ENCODE measurements at places on chromosomes 5 and 9. TPM values are rescaled to one million over a fixed set of nuclear protein-coding genes. Genes with fewer than 3 reads are reported as not detected.

DNA sequence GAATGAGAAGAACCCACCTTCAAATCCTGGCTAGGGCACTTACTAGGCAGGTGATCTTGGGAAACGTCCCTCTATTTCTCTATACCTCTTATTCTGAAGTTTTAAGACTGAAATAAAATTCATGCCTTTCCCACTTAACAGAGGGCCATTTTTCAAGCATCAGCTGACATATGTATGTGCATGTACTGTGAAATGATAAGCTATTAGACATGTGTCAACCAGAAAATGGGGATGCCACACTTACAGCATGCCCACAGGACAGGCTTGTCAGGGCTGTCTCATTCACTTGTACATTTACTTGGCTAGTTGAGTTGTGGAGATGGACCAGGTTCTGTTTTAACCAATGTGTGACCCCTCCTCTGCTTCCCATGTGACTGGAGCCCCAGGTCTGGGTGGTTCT, 78.5 kb downstream of the C9orf152 start:
- peaks cover 10% of the 10 kb centered on the region for H3K4me1 ChIP-seq
- no peak overlapping the region for H3K4me3 ChIP-seq
- no peak overlapping the region for H3K27ac ChIP-seq
- no peaks in the 10 kb centered on the region for H3K27me3 ChIP-seq
- DNase-seq: no peak
- H3K36me3 ChIP-seq: no peaks in the 10 kb centered on the region

- DNase-seq: no peak
- H3K27me3 ChIP-seq: no peaks in the 10 kb centered on the region
- no peaks in the 10 kb centered on the region for H3K36me3 ChIP-seq
- H3K4me1 ChIP-seq: no peaks in the 10 kb centered on the region
- peak overlapping the region; percentile 53 for H3K4me3 ChIP-seq
Measured at GRCh38 chr9:127395497-127396252, 1.3 kb upstream of the SLC2A8 start.

GRCh38 chr9:18452276-18452675, 21.7 kb upstream of the ADAMTSL1 start:
- no peaks in the 10 kb centered on the region for H3K4me1 ChIP-seq
- DNase-seq: no peak
- no peak overlapping the region for H3K4me3 ChIP-seq
- H3K27ac ChIP-seq: no peak overlapping the region

DNA sequence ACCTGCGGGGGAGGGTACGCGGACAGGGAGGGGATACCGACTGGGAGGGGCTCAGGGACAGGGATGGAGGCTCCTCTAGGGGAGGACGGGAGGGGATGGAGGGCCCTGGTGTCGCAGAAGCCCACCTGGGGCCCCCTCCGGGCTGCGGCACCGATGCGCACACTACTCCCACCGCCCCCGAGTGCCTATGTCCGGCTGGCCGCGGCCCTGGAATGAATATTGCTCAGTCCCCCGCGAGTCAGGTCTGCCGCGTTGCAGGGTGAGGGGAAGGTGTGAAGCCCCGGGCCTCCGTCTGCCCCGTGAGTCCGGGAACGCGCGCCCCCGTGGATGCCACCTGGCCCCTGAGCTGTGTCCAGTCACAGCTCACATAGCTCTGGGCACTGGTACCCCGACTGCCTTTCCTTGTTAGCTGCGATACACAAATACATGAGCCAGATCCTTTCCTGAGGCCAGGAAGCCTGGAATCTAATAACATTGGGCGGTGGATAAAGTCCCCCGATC, 44.5 kb upstream of the PRSS3 start:
- no peak for DNase-seq
- no peaks in the 10 kb centered on the region for H3K36me3 ChIP-seq
- no peaks in the 10 kb centered on the region for H3K4me1 ChIP-seq
- H3K4me3 ChIP-seq: no peak overlapping the region

DNA sequence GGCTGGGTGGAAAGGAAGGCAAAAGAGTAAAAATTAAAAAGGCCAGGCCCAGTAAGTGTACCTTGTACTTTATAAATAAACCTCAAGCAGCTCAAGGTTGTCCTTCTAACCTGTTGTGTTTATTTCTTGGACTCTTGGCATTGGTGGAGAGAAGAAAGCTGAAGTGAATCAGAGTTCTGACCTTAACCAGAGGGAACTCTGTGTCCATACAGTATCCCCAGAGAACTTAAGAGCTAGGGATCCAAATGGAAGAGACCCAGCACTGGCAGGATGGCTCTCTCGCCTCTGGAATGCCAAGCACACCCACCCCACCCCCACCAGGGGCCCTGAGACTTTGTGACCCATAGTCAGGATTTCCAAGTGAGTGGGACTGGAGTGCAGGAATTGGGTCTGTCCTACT, 14.2 kb downstream of the NUDT2 start:
- H3K4me3 ChIP-seq: no peak overlapping the region
- peak overlapping the region; percentile 89 for H3K27ac ChIP-seq
- H3K36me3 ChIP-seq: no peaks in the 10 kb centered on the region
- no peak for DNase-seq

DNA sequence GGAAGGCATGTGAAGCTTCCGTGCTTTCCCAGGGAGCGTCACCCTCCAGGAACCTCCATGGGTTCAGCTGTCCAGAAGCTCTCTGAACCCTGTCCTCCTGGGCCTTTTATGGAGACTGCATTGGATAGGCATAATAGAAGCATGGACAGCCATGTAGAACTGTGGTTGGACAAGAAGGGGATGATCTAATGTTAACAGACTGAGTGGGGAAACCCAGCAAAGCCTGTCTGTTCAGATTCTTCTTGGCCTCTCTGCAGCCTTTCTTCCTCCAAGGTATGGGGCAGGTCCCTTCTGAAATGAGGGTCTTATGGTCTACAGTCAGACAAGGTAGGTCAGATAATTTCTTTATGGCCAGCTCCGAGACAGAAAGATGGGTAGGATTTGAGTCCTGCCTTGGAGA, 59.1 kb upstream of the CTNNA1 start:
- no peak overlapping the region for H3K4me3 ChIP-seq
- H3K27ac ChIP-seq: no peak overlapping the region
- no peaks in the 10 kb centered on the region for H3K27me3 ChIP-seq

DNA sequence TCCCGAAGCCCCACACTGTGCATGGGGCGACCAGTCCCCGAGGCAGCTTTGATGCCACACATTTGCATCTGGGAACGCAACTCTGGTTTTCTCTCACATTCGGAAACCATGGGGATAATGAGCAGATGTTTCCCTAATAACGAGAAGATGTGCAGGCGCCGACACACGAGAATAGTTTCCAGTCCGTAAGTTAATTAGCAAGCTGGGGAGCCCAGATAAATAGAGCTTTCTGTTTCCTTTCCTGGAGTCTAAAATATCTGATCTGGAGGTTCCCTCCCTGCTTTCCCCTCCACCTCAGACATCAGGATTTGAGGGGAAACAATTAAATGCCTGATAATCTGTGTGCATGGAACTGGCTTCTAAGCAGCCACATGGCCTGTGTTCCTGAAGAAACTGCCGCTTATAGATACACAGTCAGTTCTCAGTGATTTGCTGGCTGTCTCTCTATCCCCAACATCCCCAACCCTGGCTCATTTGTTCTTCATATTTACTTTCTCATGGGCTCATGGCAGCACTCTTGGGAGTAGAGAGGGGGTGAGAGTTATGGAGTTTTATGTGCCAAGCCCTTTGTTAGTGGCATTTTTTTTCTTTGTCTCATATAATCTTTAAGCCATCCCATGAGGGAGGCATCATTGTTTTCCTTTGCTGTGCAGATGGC, 62.8 kb downstream of the PDZD2 start:
- no peak for DNase-seq
- no peak overlapping the region for H3K4me3 ChIP-seq
- no peak overlapping the region for H3K27ac ChIP-seq
- no peaks in the 10 kb centered on the region for H3K27me3 ChIP-seq

DNA sequence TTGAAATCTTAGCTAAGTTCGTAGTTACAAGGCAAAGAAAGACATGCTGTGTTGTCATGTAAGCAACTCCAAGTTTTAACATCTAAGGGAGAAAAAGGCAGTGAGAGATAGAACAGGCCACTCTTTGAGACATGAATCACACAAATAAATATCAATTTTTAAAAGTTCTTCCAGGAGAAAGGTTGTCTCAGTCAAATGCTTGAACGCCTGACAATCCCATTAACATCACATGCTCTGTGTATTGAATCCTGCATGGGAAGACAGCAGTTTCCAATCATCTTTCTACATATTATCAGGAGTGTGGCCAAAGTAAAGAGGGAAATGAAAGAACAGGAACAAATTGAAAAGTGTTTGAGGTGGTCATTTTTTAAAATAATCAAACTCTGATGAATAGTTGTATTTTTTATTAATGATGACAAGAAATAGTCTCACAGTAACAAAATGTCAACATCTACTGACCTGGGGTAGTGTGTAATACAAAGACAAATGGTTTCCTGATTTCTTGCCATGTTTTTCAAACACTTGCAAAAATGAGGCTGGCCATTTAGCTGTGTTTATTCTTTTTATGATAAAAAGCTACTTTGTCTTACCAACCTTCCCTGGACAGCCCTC, 6.4 kb upstream of the C6 start:
- H3K4me1 ChIP-seq: no peaks in the 10 kb centered on the region
- no peak overlapping the region for H3K27ac ChIP-seq
- no peaks in the 10 kb centered on the region for H3K27me3 ChIP-seq
- no peaks in the 10 kb centered on the region for H3K36me3 ChIP-seq
- no peak for DNase-seq
- H3K4me3 ChIP-seq: no peak overlapping the region

- DNase-seq: no peak
- no peaks in the 10 kb centered on the region for H3K36me3 ChIP-seq
- H3K27me3 ChIP-seq: no peaks in the 10 kb centered on the region
- no peak overlapping the region for H3K4me3 ChIP-seq
- no peaks in the 10 kb centered on the region for H3K4me1 ChIP-seq
Measured at GRCh38 chr5:156473269-156473908, 146.4 kb downstream of the SGCD start.

- H3K27ac ChIP-seq: peak within 1 kb of the TSS; percentile 95
- H3K4me3 ChIP-seq: peak within 1 kb of the TSS; percentile 84
- DNase-seq: peak; percentile 92
- H3K36me3 ChIP-seq: no peaks in the 10 kb centered on the region
- H3K4me1 ChIP-seq: peaks cover 61% of the 10 kb centered on the region
Measured at GRCh38 chr9:113376634-113377567, at the start of gene HDHD3. Gene HDHD3, minus strand, starts transcription at chr9:113376986. Its CDS starts 2,632 bp downstream, at chr9:113374354.

DNA sequence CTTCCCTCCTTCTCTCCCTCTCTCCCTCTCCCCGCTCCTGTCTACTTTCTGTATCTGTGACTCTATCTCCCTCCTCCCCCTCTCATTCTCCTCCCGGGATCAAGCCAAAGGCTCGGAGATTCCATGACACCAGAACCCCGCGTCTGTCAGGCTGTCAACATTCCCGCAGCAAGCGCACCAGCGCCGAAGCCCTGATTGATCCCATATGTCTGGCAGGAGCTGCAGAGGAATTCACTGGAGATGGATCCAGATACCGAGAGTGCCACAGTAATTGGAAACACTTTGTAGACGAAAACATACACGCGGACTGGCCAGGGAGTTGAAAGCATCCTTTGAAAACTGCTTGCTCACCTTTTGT, 300 bp upstream of the SVEP1 start:
- no peaks in the 10 kb centered on the region for H3K36me3 ChIP-seq
- DNase-seq: no peak
- peak overlapping the region; percentile 58 for H3K27ac ChIP-seq
- peak overlapping the region; percentile 37 for H3K4me3 ChIP-seq
- H3K4me1 ChIP-seq: no peaks in the 10 kb centered on the region
- peaks cover 14% of the 10 kb centered on the region for H3K27me3 ChIP-seq

DNA sequence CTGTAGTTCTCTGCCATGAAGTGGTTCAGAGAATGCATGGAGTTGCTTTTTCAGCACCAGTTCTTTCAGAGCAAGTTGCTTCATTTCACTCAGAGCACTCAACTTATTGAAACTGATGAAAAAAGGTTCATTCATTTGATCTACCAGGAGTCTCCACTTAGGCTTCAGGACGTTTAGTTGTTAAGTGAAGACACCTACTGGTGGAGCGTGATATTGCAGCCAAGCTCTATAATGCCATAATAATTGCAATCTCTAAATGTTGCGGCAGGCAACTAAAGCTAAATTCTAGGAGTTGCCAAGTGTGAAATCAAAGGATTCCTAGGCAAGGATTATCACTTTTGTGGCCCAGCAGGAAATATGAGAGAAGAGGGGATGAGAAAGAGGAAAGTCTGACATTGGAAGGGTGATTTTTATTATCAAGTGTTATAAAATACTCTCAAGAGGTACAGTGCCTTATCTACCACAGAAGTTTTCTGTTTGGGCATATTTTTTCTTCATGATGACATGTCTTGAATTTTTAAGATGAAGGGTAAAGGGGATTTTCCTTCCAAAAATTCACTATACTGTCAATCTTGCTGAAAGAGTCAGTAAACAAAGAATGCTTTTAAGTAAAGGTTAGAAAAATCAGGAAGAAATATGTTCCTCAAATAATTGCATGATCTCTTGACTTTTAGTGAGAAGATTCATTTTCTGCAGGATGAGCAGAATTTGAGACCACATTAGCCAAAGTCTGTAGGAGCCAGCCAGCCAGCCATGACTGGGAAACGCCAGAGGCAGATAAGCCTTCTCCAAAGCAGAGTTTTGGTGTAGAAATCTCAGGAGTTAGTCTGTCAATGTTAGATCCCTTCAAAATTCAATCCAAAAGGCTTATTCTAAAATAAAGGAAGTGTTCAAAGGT, 83.4 kb downstream of the SH3PXD2B start:
- H3K27ac ChIP-seq: no peak overlapping the region
- no peaks in the 10 kb centered on the region for H3K4me1 ChIP-seq
- H3K4me3 ChIP-seq: no peak overlapping the region
- H3K27me3 ChIP-seq: no peaks in the 10 kb centered on the region
- DNase-seq: no peak

GRCh38 chr5:74516211-74516636, 124.3 kb downstream of the ENC1 start:
- no peaks in the 10 kb centered on the region for H3K4me1 ChIP-seq
- no peaks in the 10 kb centered on the region for H3K36me3 ChIP-seq
- no peak for DNase-seq
- no peak overlapping the region for H3K27ac ChIP-seq
- no peaks in the 10 kb centered on the region for H3K27me3 ChIP-seq
- H3K4me3 ChIP-seq: no peak overlapping the region

RETREG1 gene
- 21.6 TPM for total RNA-seq

CACNA1B gene
- 0.41 TPM for total RNA-seq

COL5A1 gene
- 62.8 TPM for total RNA-seq

REEP2 gene
- 2.8 TPM for total RNA-seq

SAXO1 gene
- not detected for total RNA-seq

CAVIN4 gene
- 0.19 TPM for total RNA-seq

LMNB1 gene
- 4.4 TPM for total RNA-seq

CCDC192 gene
- total RNA-seq: not detected

ENTREP1 gene
- total RNA-seq: 6.6 TPM

GABRA1 gene
- total RNA-seq: not detected

PPP1R2B gene
- total RNA-seq: not detected

TAF11L12 gene
- not detected for total RNA-seq

DDX4 gene
- total RNA-seq: 0.12 TPM

TRIM14 gene
- 2.1 TPM for total RNA-seq

KCNT1 gene
- 0.05 TPM for total RNA-seq
